Anterior cingulate cortex (tissue), 58 donors: ENCODE measurements at places on chromosomes 11 and 22.

GRCh38 chr11:1395773-1396374, 6.1 kb downstream of the BRSK2 start:
- no peak for DNase-seq

DNA sequence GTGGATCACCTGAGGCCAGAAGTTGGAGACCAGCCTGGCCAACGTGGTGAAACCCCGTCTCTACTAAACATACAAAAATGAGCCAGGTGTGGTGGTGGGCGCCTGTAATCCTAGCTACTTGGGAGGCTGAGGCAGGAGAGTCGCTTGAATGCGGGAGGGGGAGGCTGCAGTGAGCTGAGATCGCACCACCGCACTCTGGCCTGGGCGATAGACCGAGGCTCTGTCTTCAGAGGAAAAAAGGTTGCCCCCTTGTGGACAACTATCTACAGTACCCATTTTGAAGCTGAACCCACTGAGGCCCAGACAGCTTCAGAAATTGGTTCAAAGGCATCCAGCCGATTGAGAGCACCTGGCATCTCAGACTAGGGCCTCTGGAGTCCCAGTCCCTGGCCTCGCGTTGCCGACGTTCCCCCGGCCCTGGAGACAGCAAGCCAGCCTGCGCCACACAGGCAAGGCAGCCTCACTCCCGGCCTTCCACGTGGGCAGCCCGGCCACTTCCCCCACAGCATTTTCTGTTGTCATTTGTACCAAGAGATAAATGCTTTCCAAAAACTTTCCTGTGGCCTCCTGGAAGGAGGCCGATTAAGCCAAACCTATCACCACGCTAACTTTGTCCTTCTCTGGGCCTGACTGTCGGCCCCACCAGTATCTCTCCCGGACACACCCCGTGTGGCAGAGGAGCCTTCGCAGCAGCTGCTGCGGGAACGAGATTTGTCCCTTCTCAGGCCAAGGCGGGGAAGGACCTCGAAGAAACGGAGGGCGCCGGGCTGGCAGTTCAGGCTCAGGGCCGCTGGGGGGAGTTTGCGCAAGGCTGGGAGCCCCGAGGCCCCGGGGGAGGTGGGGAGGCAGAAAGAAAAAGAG, 82.8 kb downstream of the FLI1 start:
- no peak for DNase-seq

DNA sequence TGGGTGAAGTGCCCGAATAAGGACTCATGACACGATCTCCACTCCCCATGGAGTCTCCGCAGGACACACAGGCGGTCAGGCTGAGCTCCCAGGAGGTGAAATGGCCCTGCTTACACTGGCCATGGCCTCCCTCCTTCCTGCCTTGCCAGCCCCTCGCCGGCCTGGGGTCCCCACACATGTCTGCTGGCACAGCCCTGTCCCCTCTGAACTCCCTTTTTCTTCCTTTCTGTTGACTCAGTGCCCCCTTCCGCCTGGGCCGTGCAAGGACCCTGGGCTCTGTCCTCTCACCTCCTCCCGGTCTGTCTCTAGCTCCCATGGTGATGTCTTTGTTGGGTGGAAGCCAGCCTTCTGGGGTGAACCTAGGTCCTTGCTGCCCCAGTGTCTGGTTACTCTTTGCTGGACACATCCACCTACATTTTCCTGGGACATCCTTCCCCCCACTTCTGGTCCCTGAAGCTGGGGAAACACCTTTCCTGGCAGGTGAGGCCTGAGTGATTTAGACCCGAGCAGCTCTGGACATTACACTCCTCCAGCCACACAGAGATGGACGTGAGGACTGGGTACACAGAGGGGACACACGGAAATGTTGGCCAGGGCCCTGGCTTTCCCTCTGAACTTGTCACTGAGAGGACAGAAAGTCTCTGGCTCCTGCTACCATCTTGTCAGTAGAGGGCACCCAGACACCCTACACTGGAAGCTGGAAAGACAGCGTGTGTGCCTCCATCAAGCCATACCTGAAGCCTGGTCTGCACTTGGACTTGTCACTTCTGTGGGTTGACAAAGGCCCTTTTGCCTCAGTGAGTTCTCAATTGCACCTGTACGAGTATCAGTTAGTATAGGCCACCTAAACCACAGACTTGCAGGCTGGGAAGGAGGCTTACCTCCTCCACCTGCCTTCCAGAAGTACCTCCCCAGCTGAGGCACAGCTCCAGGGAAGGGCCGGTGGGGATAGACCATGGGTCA, 864.3 kb downstream of the TBC1D22A start:
- no peak for DNase-seq

- no peak for DNase-seq
Measured at GRCh38 chr11:16367252-16367651, 10.9 kb upstream of the SOX6 start.

DNA sequence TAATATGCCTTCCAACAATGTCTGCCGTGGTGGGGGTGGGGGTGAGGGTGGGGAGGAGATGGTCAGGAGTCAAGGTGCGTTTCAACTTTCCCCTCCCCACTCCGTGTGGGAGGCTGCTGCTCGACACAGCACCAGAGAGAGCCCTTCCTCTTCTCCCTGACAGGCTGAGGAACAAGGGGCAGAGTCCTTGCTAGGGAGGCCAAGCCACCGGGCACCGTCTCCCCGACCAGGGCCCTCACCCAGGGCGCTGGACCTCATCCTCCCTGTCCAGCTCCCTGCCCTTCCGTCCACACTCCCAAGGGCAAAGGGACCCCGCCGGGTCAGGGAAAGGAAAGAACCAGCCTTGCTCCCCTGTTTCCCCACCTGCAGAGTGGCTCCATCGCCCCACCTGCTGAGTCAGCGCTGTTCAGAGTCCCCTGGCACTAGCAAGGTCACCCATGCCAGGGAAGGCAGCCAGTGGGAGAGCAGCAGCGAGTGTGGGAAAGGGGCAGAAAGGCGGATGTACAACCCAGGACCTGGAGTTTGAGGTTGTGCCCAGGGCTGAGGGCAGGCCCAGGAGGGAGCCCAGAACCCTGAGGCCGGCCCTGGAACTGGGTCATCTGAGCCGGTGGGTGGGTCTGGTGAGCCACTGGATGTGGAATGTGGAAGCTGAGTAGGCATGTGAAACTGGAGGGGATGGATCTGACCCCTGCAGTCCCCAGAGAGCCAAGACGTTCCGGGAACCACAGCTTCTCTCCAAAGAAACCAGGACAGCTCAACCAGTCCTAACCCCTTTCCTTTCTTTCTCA, 47.2 kb downstream of the BUD13 start:
- peak; percentile 26 for DNase-seq

DNA sequence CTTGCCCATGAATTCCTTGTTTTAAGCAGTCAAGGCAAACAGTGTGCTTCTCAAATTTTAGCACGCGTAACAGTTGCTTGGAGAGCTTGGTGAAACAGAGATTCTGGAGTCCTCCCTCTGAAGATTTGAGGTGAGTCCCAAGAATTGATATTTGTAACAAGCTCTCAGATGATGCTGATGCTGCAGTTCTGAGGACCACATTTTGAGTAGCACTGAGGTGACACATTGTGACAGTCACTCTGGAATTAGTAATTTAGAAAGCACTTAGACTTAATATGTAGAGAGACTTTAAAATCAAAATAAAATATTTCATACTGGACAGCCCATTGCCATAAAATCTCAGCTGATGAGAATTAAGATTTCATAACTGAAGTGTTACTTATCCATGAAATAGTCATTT, 38.5 kb downstream of the DNAJC24 start:
- DNase-seq, result no peak

- DNase-seq, result no peak
Measured at GRCh38 chr11:47863189-47863897, 15.2 kb upstream of the NUP160 start.

DNA sequence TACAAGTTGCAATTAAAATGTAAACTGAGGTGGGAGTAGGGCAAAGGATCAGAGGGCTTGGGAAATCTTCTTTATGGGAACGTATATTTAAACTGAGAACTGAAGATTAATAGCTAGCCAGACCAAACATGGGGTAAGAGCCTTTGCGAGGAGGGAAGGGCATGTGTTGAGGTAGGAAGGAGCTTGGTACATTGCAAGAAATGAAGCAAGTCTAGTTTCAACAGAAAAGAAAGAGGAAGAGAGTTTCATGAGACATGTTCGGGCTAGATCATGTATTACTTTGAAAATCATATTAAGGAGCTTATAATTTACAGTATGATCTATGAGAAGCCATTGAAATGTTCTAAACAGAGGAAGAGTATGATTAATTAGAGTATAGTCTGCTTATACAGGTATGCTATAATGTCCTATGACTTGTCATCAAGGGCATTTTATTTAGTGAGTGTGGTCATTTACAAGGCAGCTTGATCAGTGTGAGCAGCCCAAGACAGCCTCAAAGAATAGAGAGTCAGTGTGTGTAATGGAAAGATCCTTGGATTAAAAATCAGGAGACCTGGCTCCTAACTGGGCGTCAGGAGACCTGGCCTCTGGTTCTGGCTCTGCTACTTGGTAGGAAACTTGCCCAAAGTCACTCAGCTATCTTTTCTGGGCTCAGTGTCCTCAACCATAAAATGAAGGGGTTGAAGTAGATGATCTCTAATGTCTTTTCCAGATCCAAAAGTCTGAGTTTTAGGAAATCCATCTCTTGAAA, 10.9 kb downstream of the GAS2 start:
- DNase-seq, result no peak

- no peak for DNase-seq
Measured at GRCh38 chr11:7548659-7549274, 35.0 kb downstream of the PPFIBP2 start.

GRCh38 chr22:46795140-46795539, 32.7 kb downstream of the TBC1D22A start:
- no peak for DNase-seq

- no peak for DNase-seq
Measured at GRCh38 chr11:34161812-34162492, 56.5 kb downstream of the NAT10 start.
